ENCODE measurements at places on chromosomes 16 and 17. TPM values are rescaled to one million over a fixed set of nuclear protein-coding genes. Genes with fewer than 3 reads are reported as not detected.

The PLEKHG4 gene
- 22.4 TPM for total RNA-seq

- DNase-seq = no peak
These were observed 62.7 kb downstream of the RBFOX3 start for GRCh38 chr17:79548116-79548515.

DNA sequence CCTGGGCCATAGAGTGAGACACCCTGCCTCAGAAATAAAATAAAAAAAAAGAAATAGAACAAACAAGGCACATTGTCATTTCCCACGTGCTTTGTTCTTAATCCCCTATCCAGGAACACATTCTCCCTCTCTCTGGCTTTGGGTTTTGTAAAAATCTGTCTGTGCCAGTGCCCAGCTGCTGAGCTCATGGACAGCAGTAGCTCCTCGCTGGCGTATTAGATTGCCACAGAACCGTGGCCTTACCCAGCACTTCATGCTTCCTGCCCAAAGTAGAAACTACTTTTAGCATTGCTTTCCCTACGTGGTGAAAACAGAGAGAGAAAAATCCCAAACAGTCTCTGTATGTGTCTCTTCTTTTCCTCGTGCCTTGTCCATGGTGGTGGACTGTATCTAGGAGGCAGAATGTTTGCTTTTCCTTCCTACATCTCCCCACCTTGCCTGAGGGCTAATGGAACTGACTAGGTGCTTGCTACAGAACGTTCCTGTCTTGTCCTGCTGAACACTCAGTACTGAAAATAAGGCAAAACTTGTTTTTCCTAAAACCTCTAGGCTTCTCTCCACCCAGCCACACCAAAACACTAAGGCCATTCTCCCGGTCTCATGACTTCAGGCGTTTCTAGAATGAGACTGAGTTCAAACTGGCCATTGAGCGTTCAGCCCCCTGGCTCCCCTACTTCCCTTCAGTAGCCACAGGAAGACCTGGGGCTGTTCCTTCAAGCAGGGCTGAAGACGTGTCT lies 26.1 kb downstream of the MNT start:
- no peak for DNase-seq

- no peak for DNase-seq
These were observed 113.4 kb upstream of the CIBAR2 start for GRCh38 chr16:85225721-85226120.

GRCh38 chr17:81333616-81334368 lies 38.7 kb upstream of the SLC38A10 start:
- DNase-seq = no peak

DNA sequence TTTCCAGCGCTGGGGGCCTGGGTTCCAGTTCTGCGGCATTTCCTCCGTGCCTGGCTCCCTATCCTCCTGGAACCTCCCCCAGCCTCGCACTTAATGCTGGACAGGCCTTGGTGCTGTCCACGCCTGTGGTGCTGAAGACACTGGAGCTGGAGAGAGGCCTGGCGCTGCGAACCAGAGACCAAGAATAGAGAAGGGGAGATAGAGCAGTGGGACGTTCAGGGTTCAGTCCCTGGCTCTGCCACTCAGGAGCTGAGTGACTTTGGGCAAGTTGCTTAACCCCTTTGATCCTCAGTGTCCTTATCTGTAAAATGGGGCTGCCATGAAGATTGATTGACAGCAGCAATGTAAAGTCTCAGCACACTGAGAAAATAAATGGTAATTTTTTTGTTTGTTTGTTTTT lies 11.9 kb downstream of the SBK1 start:
- no peak for DNase-seq

DNA sequence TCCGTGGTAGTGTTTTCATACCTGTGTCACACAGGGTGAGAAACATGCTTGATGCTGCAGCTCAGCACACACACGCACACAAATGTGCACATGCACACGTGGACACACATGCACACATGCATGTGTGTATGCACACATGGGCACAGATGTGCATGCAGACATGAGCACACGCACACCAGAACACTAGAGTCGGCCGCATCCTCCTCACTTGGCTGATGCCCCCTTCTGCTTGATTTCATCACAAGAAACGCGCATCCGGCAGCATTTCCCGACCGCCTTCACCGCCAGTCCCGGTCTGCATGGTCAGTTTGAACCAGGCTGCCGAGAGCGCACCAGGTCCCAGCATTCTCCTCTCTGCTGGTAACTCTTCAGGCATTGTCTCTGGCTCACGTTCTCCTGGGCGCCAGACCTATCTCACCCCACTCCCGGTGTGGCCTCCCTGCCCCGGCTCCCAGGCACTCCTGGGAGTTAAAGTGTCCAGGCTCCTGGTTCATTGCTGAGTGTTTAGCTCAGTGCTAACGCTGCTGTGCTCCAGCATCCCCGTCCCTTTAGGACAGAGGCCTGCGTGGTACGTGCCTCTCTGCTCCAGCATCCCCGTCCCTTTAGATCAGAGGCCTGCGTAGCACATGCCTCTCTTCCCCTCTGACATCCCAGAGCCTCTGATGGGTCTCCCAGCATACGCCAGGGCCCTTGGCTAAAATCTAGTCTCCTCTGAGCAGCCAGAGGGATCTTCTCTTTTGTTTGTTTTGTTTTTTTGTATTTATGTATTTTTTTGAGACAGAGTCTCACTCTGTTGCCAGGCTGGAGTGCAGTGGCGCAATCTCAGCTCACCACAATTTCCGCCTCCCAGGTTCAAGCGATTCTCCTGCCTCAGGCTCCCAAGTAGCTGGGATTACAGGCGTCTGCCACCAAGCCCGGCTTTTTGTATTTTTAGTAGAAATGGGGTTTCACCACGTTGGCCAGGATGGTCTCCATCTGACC lies 16.0 kb downstream of the BAIAP2 start:
- DNase-seq = no peak

DNA sequence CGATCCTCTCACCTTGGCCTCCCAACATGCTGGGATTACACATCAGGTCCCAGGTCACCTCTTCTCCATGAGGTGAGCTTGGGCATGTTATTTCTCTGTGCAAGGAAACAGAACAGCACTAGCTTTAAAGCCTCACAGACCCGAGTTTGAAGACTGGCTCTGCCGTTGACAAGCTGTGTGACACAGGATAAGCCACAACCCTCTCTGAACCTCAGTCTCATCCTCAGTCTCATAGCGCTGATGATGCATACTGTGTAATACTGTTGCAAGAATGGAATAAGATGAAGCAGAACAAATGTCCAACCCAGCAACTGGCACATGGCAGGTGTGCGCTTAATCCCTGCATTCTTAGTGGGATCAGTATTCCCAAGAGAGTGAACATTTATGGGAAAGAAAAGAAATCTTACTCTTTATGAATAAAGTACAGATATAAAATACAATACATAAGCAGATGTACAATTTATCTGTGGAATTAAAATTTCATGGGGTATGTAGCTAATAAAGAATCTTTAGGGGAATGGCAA lies 43.5 kb downstream of the ABAT start:
- no peak for DNase-seq

DNA sequence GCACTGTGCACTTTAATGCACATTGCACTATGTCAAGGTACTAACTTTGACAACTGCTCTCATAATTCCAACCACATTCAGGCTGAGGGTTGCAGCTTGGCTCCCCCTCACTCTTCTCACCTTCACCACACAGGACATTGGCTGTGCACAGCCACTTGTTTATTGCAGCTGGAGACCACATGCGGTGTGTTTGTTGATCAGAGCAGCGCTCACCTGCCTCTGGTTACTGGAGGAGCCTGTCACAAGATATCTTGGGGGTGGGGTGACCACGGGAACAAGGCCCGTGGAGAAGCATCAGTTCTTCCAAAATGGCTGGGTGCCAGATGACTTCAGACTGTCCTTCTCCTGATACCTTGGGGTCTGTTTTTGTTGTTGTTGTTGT lies 10.6 kb upstream of the CCL5 start:
- DNase-seq = no peak

DNA sequence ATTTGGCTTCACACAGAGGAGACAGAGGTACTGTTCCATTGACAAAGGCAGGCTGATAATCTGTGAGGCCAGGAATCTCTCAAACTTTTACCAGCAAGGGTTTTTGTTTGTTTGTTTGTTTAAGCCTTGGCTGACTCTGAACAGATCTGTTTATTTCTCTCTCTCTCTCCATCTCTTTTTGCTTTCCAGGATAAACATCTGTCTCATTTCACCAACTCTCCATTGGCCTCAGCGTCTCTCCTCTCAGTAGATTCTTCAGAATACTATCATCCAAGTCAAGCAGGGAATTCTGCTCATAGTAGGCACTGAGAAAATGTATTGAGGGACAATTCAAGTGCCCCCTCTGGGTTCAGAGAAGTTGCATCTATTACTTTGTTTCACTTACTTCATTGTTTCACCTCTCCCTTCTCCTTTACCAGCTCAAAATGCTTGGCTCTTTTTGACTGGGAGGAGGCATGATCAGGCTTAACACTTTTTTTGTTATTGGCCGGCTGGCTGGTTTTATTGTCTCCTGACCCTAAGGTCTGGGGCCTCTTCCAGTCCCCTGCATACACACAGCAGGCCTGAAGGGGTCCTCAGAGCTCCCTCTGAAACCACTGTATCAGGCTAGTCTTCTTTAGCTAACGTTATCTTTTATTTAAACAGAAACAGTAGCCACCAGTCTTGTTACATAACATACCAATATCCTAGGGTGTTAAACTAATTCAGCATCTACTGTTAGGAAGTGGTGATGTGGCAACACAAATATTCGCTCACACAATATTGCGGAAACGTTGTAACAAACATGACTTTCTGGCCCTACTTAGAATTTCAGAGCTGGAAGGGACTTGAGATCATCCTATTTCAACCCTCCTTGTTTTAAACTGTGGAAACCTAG lies 2.0 kb upstream of the YPEL2 start:
- DNase-seq = peak; percentile 81
